ENCODE measurements at places on chromosomes 7 and 10.

GRCh38 chr7:15370441-15370840 lies 191.4 kb downstream of the AGMO start:
- no peaks in the 10 kb centered on the region for H3K4me1 ChIP-seq
- no peak overlapping the region for H3K4me3 ChIP-seq
- no peaks in the 10 kb centered on the region for H3K36me3 ChIP-seq

GRCh38 chr7:646487-646886 lies 80.0 kb upstream of the DNAAF5 start:
- no peaks in the 10 kb centered on the region for H3K4me1 ChIP-seq
- H3K27me3 ChIP-seq = no peaks in the 10 kb centered on the region
- H3K36me3 ChIP-seq = no peaks in the 10 kb centered on the region
- no peak overlapping the region for H3K27ac ChIP-seq

DNA sequence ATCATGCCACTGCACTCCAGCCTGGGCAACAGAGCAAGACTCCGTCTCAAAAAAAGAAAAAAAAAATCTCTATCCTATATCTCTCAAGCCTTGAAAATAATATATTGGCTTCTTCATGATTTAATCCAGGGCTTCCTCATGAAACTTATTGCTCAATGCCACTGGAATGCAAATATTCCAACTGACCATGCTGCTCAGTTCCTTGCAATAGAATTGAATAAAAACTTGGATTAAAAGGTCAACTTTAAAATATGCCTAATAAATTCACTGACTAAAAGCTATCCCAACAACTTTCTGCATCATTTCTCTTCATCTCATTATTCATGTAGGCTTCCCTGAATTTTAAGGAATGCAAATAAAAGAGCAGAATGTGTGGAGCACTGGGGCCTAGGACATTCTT lies 42.1 kb upstream of the NOBOX start:
- H3K27ac ChIP-seq = no peak overlapping the region
- peaks cover under 1% of the 10 kb centered on the region for H3K4me1 ChIP-seq
- no peak overlapping the region for H3K4me3 ChIP-seq
- H3K27me3 ChIP-seq = no peaks in the 10 kb centered on the region
- no peak for DNase-seq

DNA sequence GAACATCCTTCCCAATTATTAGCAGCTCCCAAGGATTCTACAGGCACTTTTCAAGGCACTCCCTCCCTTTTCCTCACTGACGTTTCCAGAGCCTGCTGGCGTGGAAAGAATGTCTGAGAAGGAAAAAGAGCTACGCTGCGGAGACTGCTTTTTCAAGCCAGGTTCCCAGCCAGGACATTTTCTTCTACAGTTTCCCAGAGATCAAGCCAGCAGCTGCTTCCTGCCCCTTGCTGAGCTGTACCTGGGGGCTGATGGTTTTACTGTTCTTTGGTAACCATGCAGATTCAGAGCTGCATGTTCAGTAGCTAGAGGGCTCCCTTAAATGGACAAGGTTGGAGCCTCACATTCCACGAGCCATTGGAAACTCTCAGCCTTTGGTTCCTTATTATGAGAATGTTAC lies 133.4 kb downstream of the EVX1 start:
- no peaks in the 10 kb centered on the region for H3K4me1 ChIP-seq
- no peak overlapping the region for H3K4me3 ChIP-seq
- H3K27ac ChIP-seq = no peak overlapping the region
- H3K36me3 ChIP-seq = no peaks in the 10 kb centered on the region
- no peak for DNase-seq

- H3K27ac ChIP-seq = no peak overlapping the region
- H3K4me1 ChIP-seq = no peaks in the 10 kb centered on the region
- H3K36me3 ChIP-seq = no peaks in the 10 kb centered on the region
- no peaks in the 10 kb centered on the region for H3K27me3 ChIP-seq
- DNase-seq = no peak
Observed at GRCh38 chr10:128140425-128140824, 14.2 kb upstream of the MKI67 start.

DNA sequence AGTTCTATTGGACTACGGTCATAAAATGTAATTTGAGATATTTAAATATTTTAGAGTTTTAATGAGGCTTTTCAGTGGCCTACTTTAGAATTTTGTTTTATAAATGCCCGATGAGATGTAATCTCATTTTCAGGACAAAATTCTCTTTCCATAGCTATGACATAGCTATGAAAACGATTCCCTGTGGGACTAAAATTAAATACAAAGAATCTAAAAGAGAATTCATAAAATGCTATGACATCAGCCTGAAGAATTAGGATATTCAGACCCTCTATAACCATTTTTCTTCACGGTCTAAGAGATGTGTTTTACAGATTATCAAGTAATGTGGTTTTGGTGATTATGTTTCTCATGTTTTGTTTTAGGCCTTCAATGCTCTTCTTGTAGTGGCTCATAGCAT lies 48.2 kb upstream of the ODAD2 start:
- no peaks in the 10 kb centered on the region for H3K4me1 ChIP-seq
- H3K27me3 ChIP-seq = no peaks in the 10 kb centered on the region
- DNase-seq = no peak

- no peak overlapping the region for H3K27ac ChIP-seq
- no peak for DNase-seq
- H3K27me3 ChIP-seq = no peaks in the 10 kb centered on the region
- no peaks in the 10 kb centered on the region for H3K36me3 ChIP-seq
Observed at GRCh38 chr10:56298941-56299340, 62.1 kb downstream of the ZWINT start.

- H3K27ac ChIP-seq = no peak overlapping the region
- no peak for DNase-seq
- no peaks in the 10 kb centered on the region for H3K4me1 ChIP-seq
Observed at GRCh38 chr7:82705517-82706260, 262.1 kb upstream of the CACNA2D1 start.

DNA sequence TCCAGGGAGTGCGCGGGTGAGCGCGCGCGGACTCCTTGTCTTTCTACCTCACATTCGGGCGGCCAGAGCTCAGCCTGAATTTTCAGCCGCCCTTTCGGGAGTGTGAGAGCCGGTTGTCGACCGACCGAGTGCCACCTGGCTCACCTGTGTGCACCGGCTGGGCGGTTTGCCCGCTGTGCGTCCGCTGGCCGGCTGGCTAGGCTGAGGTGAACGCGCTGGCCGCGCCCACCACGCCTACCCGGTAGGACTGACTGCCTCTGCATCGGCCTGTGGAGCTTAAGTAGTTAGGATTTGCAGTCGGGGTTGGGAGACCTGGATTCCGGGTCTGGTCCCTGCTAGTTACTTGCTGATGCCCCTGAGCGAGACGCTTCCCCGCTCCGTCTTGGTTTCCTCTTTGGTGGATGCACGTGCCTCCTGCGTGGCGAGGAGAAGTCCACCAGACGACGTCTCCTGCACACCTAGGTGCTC lies 553 bp downstream of the TSPAN15 start:
- no peaks in the 10 kb centered on the region for H3K36me3 ChIP-seq
- peak; percentile 77 for DNase-seq
- H3K27me3 ChIP-seq = no peaks in the 10 kb centered on the region
- peak overlapping the region; percentile 87 for H3K27ac ChIP-seq
- H3K4me1 ChIP-seq = peaks cover 35% of the 10 kb centered on the region
- H3K4me3 ChIP-seq = peak overlapping the region; percentile 43

GRCh38 chr7:131284702-131285419 lies 42.8 kb upstream of the MKLN1 start:
- H3K4me1 ChIP-seq = no peaks in the 10 kb centered on the region
- H3K4me3 ChIP-seq = no peak overlapping the region
- no peaks in the 10 kb centered on the region for H3K27me3 ChIP-seq
- no peak for DNase-seq
- no peaks in the 10 kb centered on the region for H3K36me3 ChIP-seq
- H3K27ac ChIP-seq = no peak overlapping the region

DNA sequence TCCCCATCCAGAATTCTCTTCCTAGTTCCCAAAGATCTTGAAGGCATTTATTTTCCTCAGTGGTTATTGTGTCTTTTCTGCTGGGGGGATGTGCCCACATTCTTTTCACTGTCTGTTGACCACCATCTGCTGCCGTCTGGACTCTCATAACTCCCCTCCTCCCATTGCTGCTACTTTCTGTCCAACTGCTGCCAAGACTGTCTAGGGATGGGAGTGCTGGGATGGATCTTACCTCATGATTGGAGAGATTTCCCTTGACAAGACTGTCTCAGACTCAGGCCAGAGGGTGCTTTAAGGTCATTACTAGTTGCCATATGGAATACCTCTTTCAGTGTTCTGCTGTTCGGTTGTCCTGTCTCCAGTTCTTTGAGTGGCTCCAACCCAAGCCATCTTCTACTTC lies 141.6 kb downstream of the C1GALT1 start:
- no peak overlapping the region for H3K27ac ChIP-seq
- H3K27me3 ChIP-seq = no peaks in the 10 kb centered on the region
- no peaks in the 10 kb centered on the region for H3K4me1 ChIP-seq
- no peaks in the 10 kb centered on the region for H3K36me3 ChIP-seq

- DNase-seq = peak; percentile 7
- no peak overlapping the region for H3K4me3 ChIP-seq
- H3K27ac ChIP-seq = no peak overlapping the region
Observed at GRCh38 chr7:149832332-149833041, 5.7 kb upstream of the ZNF862 start.

GRCh38 chr10:28282336-28282735 lies 20.5 kb downstream of the MPP7 start:
- no peaks in the 10 kb centered on the region for H3K27me3 ChIP-seq
- no peaks in the 10 kb centered on the region for H3K36me3 ChIP-seq
- peak overlapping the region; percentile 82 for H3K27ac ChIP-seq
- no peak for DNase-seq

DNA sequence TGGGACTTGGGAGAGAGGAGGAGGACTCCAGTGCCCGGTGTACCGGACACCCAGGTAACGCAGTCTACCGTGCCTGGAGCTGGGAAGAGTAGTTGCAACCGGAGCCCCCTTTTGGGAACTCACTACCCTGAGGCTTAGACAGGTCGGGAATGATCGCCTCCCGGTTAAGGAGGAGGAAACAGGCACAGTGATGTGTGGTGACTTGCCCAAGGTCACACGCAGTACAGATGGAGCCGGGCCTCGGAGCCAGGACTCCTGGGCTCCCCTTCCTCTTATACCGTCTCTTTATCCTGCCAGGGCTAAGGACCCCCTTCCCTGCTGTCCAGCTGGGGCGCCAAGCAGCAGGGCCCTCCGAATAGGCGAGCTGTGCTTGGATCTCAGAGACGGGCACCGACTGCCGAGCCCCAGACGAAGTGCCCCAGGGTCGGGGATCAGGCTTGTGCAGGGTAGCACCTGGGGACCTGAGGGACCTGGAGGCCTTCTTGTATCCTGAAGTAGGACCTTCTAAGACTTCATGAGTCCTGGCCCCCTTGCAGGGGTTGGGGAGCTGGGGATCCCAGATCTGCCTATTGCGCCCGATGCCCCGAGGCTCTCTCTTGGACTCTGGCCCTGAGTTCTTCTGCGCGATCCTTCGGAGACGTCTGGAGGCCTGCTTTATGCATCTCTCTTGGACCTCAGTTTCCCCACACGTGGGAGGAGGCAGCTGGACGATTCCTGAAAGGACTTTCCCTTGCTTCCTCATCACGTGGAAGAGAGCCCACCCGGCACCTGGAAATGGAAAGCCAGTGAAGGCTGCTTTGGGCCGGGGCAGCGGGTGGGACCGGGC lies 767 bp upstream of the CYP26A1 start:
- H3K27ac ChIP-seq = no peak overlapping the region
- no peaks in the 10 kb centered on the region for H3K27me3 ChIP-seq
- no peak overlapping the region for H3K4me3 ChIP-seq
- H3K4me1 ChIP-seq = peaks cover 31% of the 10 kb centered on the region
- H3K36me3 ChIP-seq = no peaks in the 10 kb centered on the region
- no peak for DNase-seq

GRCh38 chr10:9253121-9253520 lies 1198.6 kb downstream of the GATA3 start:
- no peak overlapping the region for H3K4me3 ChIP-seq
- no peak overlapping the region for H3K27ac ChIP-seq
- H3K27me3 ChIP-seq = no peaks in the 10 kb centered on the region

All from body of pancreas (tissue), 4 donors.